ENCODE measurements at places on chromosomes 7 and 10.

DNA sequence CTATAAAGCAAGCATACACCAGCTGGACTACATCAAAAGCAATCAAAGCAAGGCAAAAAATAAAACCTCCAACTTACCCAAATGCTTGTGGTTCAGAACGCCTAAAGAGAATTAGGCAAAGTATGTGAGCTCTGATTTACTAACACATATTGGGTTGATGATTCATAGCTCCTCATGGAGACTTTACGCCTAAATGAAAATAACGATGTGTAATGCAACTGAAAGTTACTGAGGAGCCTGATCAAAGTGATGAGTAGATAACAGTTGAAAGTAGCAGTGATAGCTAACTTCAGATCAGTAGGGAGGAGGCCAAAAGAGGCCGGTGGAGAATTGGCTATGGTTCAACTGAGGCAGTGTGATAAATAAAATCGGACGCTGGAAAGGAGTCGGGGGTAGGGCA lies 85.0 kb downstream of the MPP7 start:
- DNase-seq: no peak

DNA sequence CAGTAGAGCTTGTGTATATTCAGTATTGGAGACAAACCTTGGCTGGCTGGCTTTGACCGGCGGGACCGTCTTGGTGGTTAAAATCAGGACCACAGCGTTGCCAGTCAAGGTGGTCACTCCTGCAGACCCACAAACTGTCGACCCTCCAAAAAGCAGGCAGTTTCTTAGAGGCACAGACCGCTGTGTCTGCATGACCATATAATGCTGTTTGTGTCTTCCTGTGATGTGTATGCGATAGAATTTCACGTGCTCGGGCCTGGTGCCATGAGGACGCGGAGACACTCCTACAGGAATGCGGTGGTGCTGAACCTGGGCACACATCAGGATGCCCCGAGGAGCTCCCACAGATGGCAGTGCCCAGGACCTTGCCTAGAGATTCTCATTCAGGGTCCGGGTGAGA lies 34.8 kb downstream of the BNIP3 start:
- no peak for DNase-seq

DNA sequence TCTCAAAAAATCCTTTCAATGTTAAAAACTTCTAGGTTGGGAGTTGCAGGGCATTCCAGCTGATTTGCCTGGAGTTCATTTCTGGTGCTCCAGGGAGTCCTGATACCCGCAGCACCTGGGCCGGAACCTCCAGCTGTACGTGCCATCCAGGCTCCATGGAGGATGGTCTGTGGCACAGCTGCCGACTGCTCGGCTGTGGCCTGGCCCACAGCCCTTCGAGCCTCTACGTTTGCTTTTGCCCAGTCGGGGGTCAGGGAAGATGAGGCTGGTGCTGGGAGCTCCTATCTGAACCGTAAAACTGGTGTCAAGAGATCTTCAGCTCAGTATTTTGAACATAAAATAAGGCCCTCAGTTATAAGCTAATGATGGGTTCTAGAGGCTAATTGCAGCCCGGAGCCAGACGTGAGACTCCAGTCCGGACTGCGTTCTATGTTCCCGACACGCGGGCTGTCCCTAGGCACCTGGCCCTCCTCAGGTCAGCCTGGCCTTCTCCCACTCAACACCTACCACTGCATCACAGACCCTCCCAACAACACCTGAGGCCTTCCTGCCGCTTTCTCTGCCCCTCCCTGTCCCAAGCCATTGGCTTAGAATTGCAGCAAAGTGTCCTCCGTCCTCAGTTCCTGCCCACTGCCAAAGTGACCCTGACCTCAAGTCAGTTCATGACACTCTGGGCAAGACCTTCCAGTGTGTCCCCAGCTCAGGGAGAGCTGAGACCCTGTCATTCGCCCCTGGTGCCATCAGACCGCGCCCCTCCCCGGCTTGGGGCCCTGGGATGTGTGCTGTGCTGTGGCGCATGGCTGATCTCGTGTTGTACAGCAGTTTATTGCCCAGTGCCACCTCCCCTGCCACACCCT lies 64.2 kb upstream of the DNAJB6 start:
- no peak for DNase-seq

GRCh38 chr10:86730227-86730626 lies 26.2 kb upstream of the BMPR1A start:
- DNase-seq: no peak

- no peak for DNase-seq
These were observed 8.9 kb downstream of the MSS51 start for GRCh38 chr10:73424478-73424877.
